ENCODE measurements at places on chromosomes 2 and 18. TPM values are rescaled to one million over a fixed set of nuclear protein-coding genes. Genes with fewer than 3 reads are reported as not detected.

GRCh38 chr2:79578952-79579351 is 66.1 kb downstream of the CTNNA2 start:
- no peak for DNase-seq

- DNase-seq: no peak
Measured at GRCh38 chr18:79472946-79473345, 77.2 kb downstream of the NFATC1 start.

The IL1R2 gene
- 9.8 TPM for total RNA-seq

The STON1 gene
- 35.1 TPM for total RNA-seq
